ENCODE measurements at places on chromosomes 2 and 18.

- DNase-seq: no peak
Measured at GRCh38 chr2:168678153-168678853, 124.1 kb upstream of the NOSTRIN start.

DNA sequence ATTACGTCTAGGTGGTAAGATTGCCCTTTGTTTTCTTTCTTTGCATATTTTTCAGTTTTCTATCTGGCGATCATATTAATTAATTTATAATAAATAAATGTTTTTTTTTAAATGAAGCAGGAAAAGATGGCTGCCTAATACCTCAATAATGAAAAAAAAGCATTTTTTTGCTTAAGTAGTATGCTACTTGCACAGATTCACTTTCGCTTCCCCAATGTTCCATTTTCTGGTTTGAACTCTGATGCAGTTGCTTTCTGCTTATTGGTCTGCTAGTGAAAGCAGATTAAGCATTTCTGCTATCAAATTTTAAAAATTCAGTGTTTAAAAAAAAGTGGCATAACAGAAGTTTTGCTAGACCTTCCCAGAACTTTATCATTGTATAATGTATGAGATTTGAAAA lies 11.9 kb upstream of the TMEM182 start:
- DNase-seq: no peak

GRCh38 chr2:46134531-46135227 lies 162.5 kb upstream of the EPAS1 start:
- DNase-seq: peak; percentile 91

DNA sequence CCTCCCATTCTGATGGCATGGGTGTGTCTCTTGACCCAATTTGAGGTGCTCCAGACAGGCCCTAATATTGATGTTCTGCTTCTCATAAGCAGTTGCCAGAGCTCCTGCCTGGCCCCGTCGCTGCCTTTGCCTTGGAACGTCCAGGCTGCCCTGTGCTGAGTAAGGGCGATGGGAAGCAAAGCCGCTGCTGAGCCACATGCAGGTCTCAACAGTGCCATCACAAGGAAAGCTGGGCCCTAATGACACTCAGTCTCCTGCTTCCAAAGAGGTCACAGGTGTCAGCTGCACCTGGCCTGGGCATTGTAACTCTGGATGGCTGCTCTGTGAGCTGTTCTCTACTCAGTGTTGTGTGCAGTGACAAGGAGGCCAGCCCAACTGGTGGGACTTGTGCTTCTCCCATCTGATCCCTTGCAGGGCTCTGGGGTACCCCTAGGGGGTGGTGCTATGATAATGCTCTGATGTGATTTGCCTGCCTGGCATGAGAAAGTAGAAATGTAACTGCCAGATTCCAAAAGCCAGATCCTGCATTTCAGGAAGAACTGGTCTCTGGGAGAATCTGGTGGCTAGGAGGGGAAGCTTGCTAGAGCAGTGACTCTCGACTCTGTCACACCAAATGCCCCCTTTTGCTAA lies 8.7 kb downstream of the TTC39C start:
- DNase-seq: peak; percentile 91

DNA sequence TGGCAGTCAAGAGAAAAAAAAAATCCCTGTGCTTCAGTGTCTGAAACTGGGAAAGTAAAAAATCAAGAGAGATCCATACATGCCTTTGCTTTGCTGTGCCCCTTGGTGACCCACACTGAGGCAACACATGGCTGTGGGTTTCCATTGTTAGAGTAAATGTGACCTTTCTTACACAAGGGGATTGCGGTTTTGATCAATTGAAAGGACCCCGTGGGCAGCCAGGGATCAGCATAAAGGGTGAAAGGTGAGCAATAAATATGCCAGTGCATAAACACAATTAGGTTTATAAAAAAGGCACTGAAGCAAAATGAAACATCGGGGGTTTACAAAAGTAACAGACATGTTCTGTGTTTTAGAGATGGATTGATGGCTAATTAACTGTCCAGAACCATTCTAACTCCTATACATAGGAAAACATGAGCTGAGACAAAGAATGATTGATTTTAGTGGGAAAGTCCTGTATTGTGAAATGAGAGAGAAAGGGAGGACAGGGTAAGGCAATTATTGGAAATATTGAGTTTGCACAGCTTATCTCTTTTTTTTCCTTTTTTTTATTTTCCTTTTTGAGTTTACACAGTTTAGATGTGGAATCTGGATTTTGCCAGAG lies 40.7 kb upstream of the BBS5 start:
- no peak for DNase-seq

DNA sequence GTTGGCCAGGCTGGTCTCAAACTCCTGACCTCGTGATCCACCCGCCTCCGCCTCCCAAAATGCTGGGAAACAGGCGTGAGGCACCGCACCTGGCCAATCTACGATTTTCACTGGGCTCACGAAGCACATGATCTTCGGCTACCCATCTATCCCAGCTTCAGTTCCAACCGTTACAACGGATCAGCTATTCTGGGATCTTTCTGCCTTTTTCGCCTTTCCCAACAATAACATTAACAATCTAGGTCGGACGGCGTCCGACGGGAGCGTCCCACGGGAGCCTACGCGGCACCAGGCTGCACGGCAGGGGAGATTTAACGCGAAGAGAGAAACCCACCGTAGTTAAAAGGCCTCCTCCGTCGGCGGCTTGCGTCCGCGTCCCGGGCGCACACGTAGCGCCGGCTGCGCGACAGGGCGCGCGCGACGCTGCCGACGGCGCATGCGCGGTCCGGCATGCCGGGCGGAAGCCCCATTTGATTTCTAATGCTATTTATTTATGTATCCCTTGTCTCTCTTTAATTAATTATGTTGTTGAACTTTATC lies at the start of gene MSL3B:
Gene MSL3B (minus strand): TSS at position 394 of the 540 bp plus-strand sequence.
- DNase-seq: peak; percentile 46

- no peak for DNase-seq
Measured at GRCh38 chr2:630451-631320, 46.5 kb downstream of the TMEM18 start.

- DNase-seq: no peak
Measured at GRCh38 chr2:241298673-241299072, 16.8 kb downstream of the HDLBP start.

GRCh38 chr18:6785001-6785400 lies 55.5 kb downstream of the ARHGAP28 start:
- no peak for DNase-seq

DNA sequence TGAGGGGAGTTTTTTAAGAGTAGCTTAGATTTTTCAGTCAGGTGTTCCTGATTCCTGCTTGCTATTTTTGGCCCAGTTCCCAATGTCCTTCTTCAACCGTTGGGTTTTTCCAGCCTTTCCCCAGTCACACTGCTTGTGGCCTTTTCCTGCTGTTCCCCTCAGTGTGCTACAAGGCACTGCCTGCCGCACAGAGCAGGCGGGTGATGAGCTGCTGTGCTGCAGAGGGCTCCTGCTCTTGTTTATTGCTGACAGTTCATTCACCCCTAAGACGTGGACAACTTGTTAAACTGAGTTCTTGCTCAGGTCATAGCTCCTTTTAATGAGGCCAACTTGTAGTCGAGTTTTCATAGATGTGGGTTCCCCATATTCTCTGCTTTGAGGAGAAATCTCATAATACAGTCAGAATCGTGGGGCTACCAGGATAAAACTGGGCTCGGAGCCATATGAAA lies 20.6 kb downstream of the EIF4E2 start:
- DNase-seq: no peak

DNA sequence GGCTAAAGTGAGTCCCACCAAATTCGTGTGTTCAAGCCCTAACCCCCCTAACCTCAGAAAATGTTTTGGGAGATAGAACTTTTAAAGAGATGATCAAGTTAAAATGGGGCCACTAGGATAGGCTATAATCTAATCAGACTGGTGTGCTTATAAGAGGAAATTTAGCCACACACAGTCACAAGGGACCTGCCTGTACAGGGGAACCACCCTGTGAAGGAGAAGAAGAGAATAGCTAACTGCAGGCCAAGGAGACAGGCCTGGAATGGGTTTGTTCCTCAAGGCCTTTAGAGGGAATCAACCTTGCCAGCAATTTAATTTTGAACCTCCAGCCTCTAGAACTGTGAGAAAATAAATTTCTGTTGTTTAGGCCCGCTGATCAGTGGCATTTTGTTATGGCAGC lies 36.0 kb upstream of the TANK start:
- peak; percentile 12 for DNase-seq

DNA sequence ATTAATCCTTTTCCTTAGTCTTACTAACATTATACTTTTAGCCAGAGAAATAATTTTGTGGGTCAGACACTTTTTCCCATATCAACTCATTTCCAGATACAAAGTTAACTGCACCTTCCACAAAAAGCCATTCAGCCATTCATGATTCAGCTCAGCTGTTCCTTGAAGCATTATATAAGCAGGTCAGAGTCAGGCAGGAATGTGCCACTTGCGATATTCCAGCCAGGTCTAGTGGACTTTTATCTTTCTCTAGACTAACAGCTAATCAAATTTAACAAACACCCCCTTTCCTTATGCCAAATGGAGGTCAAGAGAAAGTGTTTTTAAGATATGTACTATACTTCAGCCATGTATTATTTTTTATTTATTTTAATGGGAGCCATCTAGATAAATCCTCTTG lies 75.6 kb upstream of the EPB41L3 start:
- peak; percentile 53 for DNase-seq

GRCh38 chr2:219633276-219634065 lies 6.0 kb downstream of the SLC4A3 start:
- no peak for DNase-seq

DNA sequence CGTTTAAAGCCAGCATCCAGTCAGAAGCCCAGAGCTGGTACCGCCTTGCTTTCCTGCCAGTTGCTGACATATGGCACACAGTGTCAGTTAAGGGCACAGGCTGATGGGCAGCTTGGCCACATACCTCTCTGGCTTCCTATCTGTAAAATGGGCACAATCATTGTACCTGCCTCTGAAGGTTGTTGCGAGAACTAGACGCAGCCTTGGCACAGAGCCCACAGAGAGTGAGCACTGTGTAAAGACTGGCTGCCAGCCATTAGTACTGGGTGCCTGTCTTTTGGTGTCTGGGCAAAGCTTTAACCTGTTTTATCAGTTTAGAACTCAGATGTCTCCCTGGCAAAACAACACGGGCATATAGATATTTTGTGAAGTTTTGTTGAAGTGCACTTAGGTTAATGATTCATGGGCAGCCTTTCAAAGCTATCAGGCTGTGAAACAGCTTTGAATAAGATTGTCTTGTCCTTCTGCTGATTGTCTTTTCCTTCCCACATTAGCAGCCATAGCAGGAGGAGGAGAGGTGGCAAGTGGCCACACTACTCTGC lies 269.5 kb downstream of the NEDD4L start:
- DNase-seq: no peak

DNA sequence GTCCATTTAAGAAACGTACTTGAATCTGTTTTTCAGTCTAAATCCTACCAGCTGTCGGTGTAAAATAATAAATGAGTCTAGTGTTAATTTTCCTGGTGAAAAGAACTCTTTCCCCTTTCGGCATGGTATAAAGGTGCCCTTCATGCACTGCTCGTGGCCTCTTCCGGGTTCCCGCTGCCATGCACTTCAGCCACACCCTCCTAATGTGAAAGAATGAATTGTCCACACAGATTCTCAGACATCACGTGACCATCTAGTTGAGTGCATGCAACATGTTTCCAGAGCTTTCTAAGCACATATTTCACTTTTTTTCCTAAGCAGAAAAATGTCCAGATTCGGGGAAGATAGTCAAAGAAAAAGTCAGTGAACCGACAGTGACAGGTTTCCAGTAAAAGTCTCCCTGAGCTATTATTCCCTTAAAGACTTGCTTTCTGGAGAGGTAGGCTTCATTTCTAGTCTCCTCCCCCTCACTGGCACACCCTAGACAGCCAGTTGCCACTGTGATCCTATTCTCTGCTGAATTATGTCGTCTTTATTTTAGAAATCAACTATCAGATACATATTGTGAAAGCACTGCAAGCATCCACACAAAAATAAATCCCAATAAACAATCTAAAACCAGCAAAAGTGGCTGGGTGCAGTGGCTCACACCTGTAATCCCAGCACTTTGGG lies 65.9 kb upstream of the RPL31 start:
- no peak for DNase-seq

DNA sequence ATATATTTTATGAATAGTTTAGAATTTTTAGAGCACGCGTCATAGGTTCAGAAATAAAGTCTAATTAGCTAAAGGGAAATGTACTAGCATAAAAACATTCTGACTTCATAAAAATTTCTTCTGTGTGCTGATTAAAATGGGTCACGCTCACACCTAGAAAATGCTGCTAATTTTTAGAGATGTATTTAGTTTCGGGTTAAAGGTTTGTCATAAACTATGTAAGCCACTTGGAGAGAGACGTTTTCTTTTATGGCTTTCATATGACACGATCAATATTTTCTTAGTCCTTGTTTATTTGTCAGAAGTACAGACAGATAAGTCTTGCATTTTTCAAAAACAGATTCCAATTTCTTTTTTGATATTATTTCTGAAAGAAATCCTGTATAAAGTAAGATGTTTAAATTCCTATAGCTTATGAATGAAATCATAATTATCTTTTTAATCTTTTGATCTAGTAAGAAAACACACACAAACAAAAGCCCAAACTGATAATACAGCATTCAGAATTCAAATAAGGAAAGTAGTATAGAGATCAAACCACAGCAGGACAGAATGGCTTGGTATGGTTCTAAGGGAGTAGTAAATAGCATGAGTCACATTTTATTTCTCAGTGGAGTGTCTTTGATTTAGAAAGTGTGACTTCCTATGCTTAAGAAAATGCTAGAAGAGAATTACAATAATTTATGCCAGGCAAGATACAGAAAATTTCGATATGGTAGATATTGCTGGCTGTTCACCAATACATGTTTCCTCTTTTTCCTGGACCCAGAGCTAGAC lies 236.6 kb downstream of the GPD2 start:
- DNase-seq: no peak

- no peak for DNase-seq
Measured at GRCh38 chr2:88400037-88400767, 52.3 kb downstream of the FOXI3 start.
